ENCODE measurements at places on chromosomes 3 and 15. TPM values are rescaled to one million over a fixed set of nuclear protein-coding genes. Genes with fewer than 3 reads are reported as not detected.
A peak's percentile ranks its signal among the peaks of the same experiment; 100 is the strongest.

Gene SLC9A9
- 12.2 TPM for total RNA-seq

DNA sequence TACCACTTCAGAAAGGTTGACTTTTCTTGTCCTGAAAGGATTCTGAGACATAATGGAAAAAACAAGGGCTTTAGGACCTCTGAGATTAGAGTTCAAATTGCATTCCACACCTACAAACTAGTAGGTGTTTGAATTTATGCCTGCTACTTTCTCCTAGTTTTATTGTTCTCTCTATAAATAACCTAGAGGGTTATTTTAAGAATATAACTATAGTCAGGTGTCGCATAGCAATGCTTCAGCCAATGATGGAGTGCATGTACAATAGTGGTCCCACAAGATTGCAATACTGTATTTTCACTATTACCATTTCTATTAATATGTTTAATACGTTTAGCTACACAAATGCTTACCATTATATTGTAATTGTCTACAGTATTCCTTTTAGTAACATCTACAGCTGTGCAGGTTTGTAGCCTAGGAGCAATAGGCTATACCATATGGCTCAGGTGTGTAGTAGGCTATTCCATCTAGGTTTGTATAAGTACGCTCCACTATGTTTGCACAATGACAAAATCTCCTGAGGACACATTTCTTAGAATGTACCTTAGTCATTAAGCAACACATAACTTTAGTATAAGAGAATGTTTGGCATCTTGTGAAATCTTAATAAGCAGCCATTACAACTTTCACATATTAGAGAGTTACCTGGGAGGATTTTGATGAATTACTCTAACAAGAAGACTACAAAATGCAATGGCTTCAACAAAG, 1352.5 kb downstream of the ZPLD1 start:
- no peak for DNase-seq

DNA sequence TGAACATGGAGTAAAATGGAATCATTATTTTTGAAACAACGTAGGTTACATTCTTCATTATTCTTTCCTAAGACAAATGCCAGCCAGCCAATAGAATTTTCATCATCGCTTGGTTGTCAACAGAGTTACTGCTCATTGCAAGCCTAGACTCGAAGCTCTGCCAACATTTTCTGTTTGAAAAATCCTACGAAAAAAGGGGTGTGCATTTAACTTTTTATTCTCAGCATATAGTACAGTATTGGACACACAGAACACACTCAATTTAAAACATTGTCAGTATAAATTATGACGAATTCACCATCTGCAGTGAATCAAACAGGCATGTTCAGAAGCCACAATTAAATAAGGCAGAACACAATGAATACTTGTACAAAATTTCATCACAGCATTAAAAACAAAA, 232.1 kb downstream of the NR1D2 start:
- no peak for DNase-seq

DNA sequence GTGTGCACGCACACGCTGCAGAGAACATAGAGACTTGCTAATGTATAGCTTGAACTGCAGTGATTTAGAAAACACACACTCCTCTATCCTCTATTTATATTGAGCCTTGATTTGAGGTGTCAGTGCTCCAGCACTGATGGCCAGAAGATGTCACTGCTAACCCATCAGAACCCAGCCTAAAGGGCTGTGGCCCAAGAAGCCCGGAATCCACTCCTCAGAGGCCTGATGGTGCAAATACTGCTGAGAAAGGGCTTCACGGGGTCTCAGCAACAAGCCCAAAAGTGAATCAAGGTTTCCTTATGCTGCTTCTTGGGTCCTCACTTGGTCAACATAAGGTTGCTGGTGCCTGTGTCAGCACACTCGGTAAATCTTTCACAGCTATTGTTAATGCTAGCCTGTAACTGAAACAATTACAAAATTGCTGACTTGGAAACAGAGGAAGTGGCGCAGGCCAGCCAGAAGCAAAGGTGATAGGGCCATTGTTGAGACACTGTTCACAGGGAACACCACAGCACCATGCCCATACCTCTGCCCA, 60.3 kb downstream of the HEG1 start:
- DNase-seq: peak; percentile 72

Measured in mucosa of gallbladder (tissue), 1 donor.